BJ (cell line): ENCODE measurements at places on chromosomes 5 and 9. TPM values are rescaled to one million over a fixed set of nuclear protein-coding genes. Genes with fewer than 3 reads are reported as not detected.

DNA sequence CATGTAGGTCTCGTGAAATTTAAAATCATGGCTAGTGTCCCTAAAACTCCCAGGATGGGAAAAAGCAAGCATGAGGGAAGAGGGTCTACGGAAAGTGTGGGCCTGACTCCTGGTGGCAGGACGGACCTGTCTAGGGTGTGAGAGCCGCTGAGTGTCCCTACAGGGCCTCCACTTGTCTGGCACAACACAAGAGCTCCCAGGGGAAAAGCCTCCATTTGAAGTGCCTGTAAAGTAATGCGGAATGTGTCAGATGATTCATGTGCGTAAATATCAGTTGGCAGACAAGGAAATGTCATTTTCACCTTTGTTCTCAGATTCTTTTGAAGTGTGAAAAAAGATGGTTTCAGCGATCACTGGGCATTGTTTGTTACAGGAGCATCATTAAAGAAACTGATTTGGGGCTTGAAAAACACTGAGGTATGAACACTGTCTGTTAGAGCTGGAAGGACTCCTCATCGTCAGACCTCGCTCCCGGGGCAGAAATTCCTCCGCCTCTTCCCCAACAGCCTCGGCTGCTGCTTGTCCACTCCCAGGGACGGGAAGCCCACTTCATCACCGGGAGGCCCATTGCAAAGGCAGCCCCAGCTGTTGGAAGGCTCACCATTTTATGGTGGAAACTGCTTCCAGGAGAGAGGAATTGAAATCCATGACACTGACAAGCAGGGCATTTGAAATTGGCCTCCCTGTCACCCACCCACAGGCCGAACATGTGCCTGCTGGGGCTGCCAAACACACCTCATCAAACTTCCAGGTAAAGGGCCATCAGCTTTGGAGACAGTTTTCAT is 240.8 kb downstream of the FSTL4 start:
- DNase-seq, result no peak

The RPL35 gene
- polyA plus RNA-seq, result 3,181 and 3,838 TPM in 2 replicates

The AK1 gene
- 65.1 and 102 TPM in 2 replicates for polyA plus RNA-seq

The SLCO4C1 gene
- not detected in 2 replicates for polyA plus RNA-seq

The SYNPO gene
- 4.8 and 8.4 TPM in 2 replicates for polyA plus RNA-seq

The PTPRD gene
- polyA plus RNA-seq, result 0.39 and 0.48 TPM in 2 replicates

DNA sequence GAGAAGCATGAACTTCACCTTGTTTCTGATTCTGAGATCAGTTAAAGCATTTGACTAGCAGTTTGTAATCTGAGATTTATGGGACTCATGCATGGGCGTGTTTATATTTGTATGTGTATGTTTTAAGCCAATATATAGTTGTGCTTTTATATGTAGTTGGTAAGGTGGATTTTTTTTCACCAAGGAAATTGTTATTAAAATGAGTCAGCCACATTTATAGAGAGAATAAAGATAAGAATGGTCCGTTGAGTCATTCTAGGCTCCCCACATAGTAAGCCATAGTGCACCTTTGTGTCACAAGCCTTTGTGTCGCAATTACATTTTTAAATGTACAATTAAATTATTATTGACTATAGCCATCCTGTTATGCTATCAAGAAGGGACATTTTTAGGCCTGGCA is 89.0 kb downstream of the NLN start:
- DNase-seq, result no peak

DNA sequence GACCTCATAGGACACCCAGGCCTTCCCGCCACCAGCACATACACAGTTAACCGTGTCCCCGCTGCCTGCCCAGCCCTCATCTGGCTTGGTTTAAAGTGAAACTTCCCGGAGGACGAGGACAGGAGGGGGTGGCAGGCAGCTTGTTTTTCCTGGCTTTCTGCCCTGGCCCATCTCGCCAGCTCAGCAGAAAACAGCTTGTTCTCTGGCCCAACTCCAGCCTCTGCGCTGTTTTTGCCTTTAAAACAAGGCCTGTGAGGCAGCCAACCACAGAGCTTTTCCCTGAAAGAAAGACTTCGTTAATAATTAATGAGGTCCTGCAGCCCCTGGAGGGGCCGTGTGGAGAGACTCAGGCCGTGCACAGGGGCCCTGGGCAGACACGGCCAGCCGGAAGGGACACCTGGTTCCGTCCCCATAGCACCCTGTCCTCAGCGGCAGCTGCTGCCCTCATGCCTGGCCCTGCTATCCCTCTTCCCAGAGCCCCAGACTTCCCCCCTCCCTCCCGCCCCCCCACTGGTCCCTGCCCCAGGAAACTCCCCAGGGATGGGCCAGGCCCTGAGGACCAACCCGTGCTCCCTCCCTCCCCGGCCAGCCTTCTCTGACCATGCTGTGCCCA is 108.7 kb downstream of the RXRA start:
- peak; percentile 74 for DNase-seq

DNA sequence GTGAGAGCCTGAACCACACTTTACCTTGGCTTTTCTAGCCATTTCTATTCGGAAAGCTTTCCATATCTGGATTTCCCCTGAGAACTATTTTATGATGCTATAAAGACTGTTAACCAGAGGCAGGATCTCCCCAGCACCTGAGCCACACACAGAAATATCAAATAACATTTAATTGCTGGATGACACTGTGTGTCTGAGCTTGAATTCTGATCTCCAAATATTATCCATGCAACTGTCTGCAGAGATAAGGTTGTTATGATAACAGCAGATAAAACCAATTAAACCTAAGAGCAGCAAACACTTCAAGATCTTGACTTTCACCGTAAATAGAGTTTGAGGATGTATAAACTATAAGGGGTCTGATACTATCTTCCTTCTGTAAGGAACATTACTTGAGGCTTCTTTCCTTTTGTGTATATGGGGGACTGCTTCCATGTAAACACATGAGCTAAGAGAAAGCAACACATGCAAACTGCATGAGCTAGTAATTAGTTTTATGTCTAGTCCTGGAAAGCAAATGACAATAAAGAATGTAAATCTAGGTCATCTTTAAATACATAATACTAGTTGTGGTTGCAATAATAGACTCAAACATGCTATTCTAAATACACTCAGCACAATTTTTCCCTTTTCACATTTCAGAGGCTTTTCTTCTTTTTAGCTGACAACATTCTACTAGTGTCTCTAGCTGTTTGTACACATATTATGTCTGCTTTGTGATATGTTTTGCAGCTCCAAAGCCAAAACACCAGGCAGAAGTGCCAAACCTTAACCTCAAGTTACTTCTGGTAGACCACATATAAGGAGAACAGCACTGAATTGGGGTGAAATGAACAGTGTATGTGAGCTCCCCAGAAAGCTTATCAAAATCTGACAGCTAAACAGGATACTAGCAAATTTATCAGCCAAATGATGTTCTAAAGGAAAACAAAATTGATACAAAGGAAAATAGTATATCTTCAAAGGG is 136.5 kb downstream of the EFNA5 start:
- DNase-seq, result no peak
